ENCODE measurements at places on chromosomes 2 and 18.

GRCh38 chr2:54041135-54041534 lies 70.3 kb upstream of the PSME4 start:
- DNase-seq = no peak

- DNase-seq = no peak
These were observed 52.0 kb downstream of the TNP1 start for GRCh38 chr2:216807857-216808272.

DNA sequence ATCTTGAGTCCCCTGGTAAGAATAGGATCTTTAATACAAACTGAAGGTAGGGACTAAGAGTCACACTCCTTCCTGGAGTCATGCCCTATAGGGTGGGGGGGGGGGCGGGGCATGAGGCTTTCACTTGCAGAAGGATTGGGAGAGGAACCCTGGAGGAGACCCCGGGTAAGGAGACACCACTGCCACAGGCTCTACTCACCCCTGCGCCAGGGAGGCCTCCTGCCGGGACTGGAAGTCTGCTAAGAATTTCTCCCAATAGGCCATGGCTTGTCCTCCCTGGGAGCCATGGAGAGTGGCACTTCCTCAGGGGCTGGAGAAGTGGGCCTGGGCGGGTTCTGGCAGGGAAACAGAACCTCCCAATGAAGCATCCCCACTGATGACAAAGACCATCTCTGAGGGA lies 645.3 kb upstream of the RAB6C start:
- DNase-seq = no peak

GRCh38 chr18:75253784-75254183 lies 43.2 kb downstream of the TSHZ1 start:
- peak; percentile 39 for DNase-seq

DNA sequence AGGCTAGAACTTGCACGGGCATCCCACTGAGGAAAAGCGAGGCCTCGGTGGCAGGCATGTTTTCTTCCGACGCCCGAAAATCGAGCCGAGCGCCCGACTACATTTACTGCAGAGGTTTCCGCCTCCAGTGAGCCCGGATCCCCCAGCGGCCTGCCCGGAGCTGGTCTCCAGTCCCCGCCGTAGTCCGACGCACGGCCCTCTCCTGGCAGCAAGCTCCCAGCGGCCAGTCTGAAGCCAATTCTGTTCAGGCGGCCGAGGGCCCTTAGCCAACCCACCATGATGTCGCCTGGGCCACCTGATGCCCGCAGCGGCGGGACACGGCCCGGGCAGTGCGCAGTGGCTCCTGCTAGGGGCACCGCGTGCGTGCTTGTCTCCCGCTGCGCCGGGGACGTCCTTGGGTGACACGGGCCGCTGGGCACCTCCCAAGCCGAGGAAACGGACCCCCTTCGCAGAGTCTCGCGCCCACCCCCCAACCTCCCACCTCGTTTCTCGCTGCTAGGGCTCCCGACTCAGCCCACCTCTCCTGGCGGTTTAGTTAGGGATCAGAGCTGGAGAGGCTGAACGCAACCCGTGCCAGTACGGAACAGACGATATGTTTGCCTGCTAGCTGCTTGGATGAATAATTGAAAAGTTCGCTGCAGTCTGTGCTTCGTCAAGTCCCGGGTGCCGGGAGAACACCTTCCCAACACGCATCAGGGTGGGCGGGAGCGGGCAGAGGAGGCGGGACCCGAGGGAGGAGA lies 5.3 kb downstream of the ONECUT2 start:
- no peak for DNase-seq

DNA sequence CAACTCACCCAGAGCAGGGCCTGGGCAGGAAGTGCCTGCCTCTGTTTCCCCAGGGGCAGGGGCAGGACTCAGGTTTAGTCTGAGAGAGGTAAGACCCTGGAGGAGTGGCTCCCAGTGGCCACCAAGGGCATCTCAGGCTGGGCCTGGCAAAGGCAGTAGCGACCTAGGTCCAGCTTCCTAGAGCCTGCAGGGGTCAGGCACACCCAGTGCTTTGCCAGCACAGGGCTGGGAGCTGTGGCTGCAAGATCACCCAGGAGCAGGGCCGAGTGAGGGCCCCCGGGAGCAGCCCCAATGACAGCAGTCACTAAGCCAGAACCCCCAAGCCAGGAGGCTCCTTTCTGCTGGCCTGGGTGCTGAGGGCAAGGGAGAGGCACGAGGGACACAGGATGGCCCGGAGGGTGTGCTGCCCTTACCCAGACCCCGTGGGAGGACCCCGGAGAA lies 8.8 kb upstream of the DUSP2 start:
- DNase-seq = no peak

GRCh38 chr2:99636144-99637034 lies 146.6 kb upstream of the REV1 start:
- DNase-seq = no peak
